Activated T-cell treated with anti-CD3 and anti-CD28 coated beads, Interleukin-2, amount 50 U/mL, for 1 hour (primary cell): ENCODE measurements at places on chromosomes 1 and 21.

GRCh38 chr1:67648582-67649326, 36.2 kb upstream of the GADD45A start:
- DNase-seq, result no peak

- DNase-seq, result no peak
Observed at GRCh38 chr21:16407403-16408240, 677.8 kb downstream of the USP25 start.

- no peak for DNase-seq
Observed at GRCh38 chr1:107935396-107936064, 29.4 kb downstream of the VAV3 start.

DNA sequence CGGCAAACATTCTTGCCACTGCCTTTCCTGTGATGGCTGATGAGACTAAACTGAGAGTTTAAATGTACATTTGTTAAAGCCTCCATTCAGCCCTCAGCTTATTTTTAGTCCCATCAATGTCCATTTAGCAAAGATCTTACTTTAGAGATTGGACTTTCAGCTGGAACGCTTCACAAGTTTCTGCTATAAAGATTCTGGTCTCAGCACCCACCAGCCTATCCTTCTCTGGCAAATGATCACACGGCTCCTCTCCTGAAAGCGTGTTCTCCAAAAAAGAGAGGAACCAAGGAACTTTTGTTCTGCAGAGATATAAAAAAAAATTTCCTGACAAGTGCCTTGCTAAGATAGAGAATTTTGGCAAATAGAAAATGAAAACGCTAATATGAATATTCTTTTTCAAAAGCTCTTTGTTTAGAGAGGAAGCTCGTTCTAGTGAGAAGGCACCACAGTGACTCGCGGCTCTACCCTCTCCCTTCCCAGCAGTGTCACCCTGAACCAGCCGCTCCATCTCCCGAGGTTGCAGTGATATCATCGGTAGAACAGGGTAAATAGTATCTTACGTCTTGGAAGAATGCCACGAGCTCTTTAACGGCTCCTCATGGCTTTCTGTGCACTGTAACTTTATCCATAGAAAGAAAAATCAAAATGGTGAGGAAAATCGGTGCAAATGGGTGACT, 200.2 kb downstream of the APP start:
- no peak for DNase-seq

DNA sequence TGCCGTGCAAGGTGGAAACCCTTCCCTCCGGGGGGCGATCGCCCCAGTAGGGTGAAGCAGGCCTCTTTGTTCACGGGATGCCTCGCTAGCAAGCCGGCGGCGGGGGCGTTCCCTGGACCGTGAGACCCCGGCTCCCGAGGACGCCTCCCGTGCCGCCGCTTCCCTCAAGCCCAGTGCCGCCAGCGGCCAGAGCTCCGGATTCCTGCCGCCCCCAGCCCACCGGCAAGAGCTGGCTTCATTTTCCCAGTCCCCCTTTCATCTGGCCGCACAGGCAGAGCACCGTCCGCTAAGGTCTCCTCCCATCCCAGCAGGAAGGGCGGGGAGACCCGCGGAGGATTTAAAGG, 16.3 kb downstream of the IER5 start:
- DNase-seq, result peak; percentile 62

DNA sequence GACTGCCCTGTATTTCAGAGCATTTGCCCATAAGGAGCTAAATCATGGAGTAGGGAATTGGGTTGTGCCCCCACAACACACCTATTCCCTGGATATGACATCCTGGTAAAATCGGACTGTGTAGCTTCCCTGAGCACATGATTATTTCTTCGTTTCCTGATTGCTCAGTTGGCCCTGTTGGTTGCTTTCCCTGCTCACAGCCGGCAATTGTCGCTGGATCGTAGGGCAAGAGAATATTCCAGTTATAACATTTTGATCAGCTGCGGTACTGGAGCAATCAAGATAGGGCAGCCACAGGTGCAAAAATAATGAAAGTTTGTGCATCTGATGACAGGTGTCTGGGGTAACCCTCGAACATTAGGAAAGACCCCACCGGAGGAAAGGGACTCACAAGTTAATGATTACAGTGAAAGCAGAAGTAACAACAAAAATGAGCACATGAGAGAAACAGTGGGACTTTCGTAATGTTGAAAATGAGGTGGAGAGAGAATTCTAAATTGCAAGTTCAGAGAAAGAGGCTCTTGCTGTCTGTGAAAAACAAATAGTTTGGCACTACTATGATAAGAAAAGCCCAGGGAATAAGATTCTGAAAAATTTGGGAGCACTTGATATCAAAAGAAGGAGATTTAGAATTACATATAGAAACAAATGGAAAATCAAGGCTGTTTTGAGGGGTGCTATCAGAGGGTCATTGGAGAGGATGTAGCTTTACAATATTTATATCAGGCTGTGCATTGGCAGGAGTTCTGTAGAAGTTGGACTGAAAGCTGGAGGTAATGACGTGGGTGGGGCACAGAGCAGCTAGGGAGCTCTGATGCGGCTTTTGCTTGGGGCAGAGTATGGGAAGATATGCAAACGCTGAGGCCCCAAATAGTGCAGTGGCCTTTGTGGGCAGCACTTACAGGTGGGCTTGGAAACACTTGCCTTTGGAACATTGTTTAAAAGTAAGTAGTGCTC, at the start of gene MAB21L3:
TSS of gene MAB21L3 (plus strand) at position 833 of the 957 bp plus-strand sequence. CDS start 1,217 bp downstream, outside the sequence.
- DNase-seq, result no peak

DNA sequence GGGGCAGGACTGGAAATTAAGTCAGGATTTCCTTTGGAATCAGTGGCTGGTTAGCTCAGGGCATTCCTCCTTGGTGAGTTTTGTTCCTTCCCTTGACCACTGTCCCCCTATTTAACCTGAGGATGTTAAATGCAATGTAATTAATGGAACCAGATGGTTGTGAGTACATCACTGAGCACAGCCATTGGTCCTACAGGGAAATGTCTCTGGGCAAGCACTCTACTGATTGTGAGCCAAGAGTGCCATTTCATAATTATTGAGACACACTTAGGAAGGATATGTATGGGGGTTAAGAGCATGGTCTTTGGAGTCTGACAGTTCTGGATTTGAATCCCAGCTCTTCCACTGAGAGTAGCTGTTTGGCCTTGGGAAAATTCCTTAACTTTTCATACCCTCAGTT, 74.4 kb downstream of the SPAG17 start:
- DNase-seq, result no peak

DNA sequence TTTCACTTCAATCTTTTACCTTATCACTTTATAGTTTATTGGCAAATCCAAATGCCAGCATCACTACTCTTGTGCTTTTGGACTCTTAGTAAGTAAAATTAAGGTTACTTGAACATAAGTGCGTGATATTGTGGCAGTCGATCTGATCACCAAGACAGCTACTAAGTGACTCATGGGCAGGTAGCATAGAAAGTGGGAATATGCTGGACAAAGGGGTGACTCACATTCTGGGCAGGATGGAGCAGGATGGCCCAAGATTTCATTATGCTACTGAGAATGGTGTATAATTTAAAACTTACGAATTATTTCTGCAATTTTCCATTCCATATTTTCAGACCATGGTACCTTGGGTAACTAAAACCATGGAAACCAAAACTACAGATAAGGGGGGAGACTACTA, 120.2 kb downstream of the ROR1 start:
- DNase-seq, result no peak

- DNase-seq, result no peak
Observed at GRCh38 chr1:118949315-118949714, 38.8 kb downstream of the TBX15 start.

DNA sequence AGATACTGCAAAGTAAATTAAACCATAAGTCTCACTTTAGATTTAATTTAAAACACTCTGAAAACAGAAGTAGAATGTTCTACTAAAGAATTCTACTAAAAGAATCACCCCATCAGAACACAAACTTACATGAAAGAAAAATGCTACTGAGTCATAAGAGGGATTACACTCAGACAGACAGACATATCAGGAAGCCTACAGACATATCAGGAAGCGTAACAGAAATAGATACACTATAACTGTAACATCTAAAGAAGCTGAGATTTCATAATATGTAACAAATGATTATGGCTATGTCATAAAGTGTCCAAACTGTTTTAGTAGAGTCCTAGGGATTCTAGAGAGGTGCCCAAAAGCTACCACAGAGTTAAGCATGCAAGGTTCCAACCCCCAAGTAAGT, 23.9 kb downstream of the FOXJ3 start:
- no peak for DNase-seq

DNA sequence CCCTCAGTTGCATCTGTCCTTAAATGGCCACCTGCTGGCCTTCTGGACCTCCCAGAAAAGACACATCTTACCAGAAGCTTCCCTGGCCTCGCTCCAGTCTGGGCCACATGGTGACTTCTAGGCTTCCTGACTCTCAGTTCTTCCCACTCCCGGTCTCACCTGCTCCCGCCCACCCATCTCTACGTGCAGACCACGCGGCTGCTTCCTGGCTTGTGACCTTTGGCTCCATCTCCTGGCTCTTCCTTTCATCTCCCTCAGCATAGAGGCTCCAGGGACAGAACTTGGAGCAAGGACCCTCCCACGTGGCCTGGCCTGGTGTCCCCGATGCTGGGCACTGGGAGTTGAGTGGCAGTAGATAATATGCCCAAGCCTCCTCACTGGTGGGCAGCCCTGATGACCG, 124.9 kb upstream of the IRF2BP2 start:
- DNase-seq, result no peak

DNA sequence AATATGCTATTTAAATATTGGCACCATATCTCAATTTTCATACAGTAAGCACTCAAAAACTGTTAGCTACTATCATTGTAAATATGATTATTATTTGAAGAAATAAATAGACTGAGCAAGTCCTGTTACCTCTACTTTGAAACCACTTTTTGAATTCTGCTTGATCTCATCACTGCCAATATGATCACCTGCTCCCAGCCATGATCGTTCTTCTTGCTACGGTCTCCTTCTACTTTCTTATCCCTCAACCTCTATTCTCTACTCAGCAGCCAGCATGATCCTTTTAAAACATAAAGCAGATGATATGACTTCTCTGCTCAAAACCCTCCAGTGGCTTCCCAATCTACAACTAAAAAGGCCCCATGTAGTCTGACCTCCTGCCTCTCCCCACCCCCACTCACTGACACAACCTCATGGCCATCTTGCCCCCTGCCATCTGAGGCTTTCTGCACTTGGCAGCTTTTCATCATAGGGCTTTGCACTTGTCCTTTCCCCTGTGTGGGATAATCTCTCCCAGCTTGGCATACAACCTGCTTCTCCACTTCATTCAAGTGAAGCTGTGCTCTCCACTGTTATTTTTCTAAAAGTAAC, 27.2 kb downstream of the CD34 start:
- no peak for DNase-seq

DNA sequence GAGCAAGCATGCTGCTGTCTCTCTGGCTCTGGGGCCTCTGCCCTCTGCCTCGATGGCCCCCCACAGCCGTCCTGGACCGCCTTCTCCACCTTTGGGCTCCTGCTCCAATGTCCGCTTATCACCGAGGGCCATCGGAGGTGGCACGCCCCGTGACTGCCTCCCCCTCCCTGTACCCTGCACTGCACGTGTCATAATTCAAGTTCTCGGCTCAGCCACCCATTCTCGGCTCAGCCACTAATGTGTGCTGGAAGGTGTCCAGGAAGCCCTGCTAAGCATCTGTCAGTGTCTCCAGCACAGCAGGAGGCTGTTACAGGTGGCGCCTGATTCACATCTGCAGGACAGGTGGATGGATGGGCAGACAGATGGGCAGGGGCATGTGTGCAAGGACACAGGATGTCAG, 45.5 kb downstream of the TP73 start:
- no peak for DNase-seq

DNA sequence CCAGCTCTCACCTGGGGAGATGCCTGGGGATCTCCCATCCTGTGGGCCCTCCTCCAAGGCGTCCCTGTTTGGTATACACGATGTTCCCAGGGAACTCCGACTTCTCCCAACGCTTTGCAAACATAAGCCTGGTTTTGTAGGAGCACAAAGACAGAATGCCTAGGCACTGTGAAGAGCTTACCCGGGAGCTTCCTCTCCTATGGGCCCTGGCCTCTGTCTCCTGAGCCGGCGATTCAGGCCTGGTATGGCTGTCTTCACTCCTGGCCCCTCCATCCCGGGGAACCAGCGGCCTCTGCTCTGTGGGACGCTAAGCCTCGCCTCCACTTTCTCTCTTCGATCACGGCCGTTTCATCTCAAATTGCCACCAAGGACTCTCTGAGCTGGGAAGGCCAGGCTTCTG, 59.6 kb upstream of the ACTRT2 start:
- DNase-seq, result no peak

DNA sequence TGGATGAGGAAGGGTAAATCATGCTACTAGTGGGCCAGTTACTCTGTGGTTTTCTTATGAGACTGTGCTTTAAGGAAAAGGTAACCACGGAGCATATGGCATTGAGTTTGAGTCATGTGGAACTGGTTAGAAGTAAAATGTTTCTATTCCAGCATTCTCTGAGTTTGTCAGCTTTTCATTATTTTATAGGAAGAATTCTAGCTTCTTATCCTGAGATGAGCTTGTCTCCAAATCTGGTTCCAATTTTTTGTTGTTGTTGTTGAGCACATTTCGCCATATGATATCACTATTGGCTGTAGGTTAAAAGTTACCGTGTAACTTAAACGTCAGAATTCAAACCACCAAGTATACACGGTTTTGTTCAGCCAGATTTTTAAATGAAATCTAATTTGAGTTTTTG, 69.9 kb downstream of the ATF6 start:
- DNase-seq, result no peak

DNA sequence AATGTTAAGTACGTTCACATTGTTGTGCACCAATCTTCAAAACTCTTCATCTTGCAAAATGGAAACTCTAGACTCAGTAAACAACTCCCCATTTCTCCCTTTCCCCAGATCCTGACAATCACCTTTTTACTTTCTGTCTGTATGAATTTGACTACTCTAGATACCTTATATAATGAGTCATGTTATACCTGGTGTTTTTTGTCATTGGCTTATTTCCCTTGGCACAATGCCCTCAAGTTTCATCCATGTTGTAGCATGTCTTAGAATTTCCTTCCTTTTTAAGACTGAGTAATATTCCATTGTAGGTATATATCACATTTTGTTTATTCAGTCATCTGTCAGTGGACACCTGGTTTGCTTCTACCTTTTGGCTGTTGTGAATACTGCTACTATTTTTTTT, 399.5 kb downstream of the LMO4 start:
- no peak for DNase-seq

DNA sequence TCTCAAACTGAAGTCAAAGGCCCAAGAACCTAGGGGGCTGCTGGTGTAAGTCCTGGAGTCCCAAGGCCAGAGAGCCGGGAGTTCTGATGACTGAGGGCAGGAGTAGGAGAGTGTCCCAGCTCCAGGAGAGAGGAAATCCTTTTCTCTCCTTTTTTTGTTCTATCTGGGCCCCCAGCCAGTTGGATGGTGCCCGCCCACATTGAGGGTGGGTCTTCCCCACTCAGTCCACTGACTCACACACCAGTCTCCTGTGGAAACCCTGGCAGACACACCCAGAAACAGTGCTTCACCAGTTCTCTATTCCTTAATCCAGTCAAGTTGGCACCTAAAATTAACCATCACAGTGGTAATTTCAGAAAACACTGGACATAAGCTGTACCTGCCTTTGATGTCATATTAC, 12.7 kb upstream of the WDR26 start:
- DNase-seq, result no peak

GRCh38 chr1:203267347-203267846, 37.9 kb upstream of the BTG2 start:
- peak; percentile 79 for DNase-seq
